Activated naive CD4-positive, alpha-beta T cell (primary cell): ENCODE measurements at places on chromosomes 6 and 20.

DNA sequence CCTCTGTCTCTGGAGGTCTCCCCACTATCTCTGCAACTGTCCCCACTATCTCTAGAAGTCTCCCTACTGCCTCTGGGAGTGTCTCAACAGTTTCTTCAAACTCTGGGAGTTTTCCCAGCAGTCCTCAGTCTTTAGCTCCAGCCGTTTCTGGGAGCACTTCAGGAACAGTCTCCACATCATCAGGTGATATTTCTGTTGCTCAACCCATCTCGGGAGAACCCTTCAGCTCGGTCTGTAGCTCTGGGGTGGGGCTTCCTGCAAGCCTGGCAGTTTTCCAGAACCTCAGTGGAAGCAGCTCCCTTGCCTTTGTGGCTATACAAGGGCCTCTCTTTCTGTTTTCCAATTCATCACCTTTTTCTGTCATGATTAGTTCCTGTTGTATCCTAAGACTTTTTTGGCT, 3.0 kb upstream of the SFTA2 start:
- no peak for DNase-seq

DNA sequence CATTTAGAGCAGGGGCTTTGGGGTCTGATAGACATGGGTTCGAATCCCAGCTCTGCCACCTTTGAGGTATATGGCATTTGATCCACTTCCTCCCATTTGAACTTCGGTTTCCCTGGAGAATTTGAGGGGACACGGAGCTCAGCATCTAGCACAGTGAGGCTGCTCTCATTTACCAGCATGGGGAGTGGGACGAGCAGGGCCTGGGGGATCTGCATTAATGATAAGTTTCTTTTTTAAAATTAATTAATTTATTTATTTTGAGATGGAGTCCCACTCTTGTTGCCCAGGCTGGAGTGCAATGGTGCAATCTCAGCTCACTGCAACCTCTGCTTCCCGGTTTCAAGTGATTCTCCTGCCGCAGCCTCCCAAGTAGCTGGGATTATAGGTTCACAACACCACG, 52.6 kb downstream of the VSTM2L start:
- no peak for DNase-seq

GRCh38 chr6:75874224-75874623, 125.2 kb downstream of the MYO6 start:
- no peak for DNase-seq

GRCh38 chr20:37298190-37298939, 8.9 kb downstream of the MANBAL start:
- no peak for DNase-seq

DNA sequence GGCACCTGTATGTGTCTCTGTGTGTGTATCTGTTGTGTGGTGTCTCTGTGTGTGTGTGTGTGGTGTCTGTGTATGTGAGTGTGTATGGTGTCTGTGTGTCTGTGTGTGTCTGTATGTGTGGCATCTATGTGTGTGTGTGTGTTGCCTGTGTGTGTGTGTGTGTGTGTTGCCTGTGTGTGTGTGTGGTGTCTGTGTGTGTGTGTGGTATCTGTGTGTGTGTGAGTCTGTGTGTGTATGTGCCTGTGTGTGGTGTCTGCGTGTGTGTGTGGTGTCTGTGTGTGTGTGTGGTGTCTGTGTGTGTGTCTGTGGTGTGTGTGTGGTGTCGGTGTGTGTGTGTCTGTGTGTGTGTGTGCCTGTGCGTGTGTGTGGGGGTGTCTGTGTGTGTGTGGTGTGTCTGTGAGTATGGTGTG, 31.7 kb upstream of the VEGFA start:
- DNase-seq: no peak

- DNase-seq: no peak
These were observed 39.1 kb upstream of the ME1 start for GRCh38 chr6:83470001-83470400.

- no peak for DNase-seq
These were observed 476.7 kb upstream of the EPHA7 start for GRCh38 chr6:93896081-93896480.

DNA sequence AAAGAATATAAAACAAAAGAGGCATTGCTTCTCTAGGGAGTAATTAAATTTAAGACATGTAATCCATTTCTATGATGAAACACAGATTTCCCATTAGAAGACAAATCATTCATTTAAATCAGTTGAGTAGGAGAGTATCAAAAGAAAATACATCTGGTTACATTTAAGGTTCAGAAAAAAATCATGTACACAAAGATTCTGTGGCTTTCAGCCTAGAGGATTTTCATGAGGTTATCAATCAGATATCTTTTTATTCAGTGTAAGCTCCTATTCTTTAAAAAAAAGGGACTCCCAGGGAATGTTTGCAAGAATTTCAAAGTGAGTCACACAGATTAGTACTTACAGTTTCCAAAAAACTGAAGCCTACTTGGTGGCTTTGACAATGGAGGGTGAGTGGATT, 24.9 kb downstream of the COL21A1 start:
- DNase-seq: no peak

GRCh38 chr6:118815495-118815894, 78.5 kb upstream of the ASF1A start:
- DNase-seq: no peak

GRCh38 chr6:160069459-160069858, 52.2 kb upstream of the SLC22A1 start:
- no peak for DNase-seq

- DNase-seq: no peak
These were observed 47.0 kb downstream of the GOPC start for GRCh38 chr6:117555262-117555849.

DNA sequence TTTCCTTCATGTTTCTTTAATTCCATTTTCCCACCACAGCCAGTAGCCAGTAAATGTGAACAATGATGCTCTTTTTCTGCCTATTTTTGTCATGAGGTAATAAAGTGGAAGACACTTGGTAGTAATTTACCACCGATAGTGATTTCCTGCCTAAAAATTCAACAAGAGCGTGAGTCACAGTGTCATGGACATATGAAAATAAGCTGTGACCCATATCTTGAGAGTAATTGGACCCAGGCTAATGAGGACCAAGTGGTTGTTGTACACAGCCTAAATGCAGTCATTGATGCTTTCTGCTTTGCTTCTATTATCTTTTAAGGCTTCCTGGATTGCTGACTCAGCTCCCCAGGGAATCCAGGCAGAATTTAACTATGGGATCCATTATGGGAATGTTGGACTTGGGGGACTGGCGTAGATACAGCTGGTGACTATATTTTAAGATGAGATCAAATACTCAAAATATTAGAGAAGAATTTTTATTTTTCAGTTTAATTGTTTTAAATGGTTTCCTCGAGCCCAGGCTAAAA, 265.9 kb upstream of the FERMT1 start:
- no peak for DNase-seq

DNA sequence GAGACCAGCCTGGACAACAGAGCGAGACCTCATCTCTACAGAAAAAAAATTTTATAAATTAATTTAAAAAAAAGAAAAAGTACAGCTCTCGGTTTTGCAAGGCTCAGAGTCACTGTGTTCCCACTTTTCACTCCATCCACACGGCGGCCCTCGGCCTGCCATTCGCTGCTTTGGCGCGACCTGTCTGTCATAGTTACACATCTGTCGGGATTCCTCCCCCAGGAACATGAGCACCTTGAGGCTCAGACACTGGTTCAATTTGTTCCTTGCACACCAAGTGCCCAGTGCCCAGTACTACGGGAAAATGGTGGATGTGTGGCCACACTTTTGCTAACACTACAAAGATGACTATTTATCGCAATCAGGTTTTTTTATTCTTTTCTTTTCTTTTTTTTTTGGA, 8.4 kb downstream of the CTSZ start:
- no peak for DNase-seq

- DNase-seq: no peak
These were observed 108.0 kb upstream of the MOCS1 start for GRCh38 chr6:40042232-40042631.

DNA sequence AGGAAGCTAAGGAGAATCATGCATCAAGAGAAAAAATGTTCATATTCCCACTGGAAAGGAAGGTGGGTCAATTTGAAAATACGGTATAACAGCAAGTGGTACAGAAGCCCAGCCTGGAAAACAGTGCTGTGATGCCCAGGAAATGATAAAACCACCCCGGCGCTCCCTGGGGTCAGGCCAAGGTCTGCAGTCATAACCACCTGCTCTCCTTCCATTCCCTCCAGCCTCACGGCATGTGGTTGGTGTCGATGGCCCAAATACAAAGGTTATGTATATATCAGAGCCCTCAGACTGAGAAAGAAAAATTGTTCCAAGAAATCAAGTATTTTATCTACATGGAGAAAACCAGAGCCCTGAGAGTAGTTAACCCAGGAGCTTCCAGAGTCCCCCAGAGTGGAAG, 208.1 kb upstream of the CDYL start:
- DNase-seq: no peak

GRCh38 chr20:49594143-49594930, 26.4 kb upstream of the PTGIS start:
- DNase-seq: no peak

DNA sequence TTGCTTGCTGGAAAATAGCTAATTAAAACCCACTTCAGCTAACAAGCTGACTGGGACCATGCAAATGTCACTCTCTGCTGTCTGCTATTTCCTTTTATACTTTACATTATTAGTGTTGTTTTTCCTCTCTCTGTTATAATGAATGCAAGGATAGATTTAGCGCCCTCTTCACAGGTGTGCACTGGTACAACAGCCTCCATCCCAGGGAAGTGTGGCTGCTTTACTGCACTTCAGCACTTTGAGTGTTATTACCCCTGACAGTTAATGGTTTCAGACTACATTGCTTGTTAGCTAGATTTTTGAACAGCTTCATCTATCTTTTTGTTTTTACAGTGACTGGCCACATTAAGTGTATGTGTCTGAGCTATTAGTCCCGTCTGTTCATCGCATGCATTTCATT, 405.7 kb downstream of the RNF144B start:
- DNase-seq: no peak

GRCh38 chr6:6775074-6775473, 186.6 kb downstream of the LY86 start:
- no peak for DNase-seq

- no peak for DNase-seq
These were observed 48.6 kb downstream of the CDH4 start for GRCh38 chr20:61300709-61301108.

DNA sequence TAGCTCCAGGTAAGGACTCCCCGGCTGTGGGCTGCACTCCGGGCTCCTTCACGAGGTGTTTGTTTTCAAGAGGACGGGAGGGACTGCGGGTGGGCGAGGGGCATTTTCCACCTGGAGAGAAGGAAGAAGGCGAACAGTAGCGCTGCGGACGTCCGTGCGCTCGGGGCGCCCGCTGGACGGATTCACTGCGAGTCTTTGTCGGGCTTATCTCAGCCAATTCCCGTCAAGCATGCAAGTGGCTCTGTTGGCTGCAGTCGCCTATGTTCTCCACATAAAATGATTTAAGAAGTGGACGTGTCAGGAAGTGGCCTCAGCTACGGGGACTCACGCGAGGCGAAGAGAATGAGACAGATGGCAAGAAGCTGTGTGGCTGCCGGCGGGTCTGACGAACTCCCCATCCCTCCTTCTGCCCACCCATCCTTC, 332 bp downstream of the GRIK2 start:
- DNase-seq: no peak

DNA sequence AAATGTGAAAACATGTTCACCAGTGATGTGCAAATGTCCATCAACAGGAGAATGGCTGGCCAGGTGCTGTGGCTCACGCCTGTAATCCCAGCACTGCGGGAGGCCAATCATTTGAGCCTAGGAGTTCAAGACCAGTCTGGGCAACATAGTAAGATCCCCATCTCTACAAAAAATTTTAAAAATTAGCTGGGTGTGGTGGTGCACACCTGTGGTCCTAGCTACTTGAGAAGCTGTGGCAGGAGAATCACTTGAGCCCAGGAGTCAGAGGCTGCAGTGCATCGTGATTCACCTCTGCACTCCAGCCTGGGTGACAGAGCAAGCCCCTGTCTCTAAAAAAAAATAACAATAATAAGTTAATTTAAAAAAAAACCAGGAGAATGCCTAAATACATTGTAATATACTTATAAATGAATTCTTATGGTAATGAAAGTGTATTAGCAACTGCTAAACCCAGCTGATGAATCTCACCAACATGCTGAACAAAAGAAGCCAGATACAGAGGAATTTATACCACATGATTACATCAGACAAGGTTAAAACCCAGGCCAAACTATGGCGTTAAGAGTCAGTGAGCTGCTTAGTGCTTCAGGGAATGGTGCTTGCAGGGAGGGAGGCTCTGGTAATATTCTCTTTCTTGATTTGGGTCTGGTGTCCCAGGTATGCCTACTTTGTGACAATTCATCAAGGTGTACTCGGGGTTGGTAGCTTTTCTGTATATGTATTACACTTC, 36.4 kb downstream of the RPP40 start:
- DNase-seq: no peak

DNA sequence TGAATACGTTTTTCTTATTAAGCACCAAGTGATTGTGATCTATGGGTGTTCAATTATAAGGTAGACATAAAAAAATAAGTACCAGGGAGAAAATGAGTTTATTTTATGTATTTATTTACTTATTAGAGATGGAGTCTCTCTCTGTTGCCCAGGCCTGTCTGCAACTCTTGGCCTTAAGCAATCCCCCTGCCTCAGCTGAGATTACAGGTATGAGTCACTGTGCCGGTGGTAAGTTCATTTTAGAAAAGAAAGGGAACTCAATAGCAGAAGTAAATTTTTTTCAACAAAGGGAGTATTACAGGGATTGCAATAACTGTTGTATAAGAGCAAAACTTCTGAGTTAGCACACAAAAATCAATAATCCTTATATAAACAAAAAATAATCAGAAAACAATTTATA, 98.7 kb upstream of the FUT9 start:
- peak; percentile 13 for DNase-seq

DNA sequence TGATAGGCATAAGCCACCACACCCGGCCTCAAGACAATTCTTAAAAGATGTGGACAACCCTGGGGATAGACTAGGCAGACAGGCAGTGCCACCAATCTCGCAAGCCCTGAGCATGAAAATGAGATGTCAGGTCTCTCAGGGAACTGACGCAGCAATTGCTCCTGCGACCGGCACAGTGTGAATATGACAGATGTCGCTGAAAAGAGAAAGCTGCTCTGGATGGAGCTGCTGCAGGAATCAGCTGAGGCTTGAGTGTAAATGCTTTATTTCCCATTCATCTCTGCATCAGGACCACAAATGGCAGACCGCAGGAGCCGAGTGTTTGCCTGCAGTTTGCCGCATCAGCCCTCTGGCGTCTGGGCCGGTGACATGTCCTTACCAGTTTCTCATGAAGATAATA, 68.4 kb downstream of the TFAP2C start:
- no peak for DNase-seq

GRCh38 chr6:31573239-31574105, 1.4 kb downstream of the LTA start:
- no peak for DNase-seq

DNA sequence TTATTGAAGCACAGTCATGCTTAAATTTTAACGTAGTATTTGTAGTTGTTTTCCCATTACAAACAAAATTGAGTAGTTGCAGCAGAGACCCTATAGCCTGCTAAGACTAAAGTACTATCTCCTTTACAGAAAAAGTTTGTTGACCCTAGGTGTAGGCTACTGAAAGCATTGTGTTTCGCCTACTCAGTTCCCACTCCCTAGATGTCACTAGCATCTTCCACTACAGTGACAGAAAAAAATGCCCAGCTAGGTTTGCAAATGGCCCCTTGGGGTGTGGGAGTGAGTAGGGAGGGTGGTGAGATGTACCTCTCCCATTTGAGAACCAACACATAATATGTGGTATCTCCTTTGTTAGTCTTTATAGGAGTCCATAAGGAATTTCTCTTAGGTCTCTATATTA, 34.5 kb downstream of the UBR2 start:
- no peak for DNase-seq

- DNase-seq: no peak
These were observed 17.8 kb downstream of the RARS2 start for GRCh38 chr6:87572021-87572420.
